ENCODE measurements at places on chromosomes 6 and 20.

DNA sequence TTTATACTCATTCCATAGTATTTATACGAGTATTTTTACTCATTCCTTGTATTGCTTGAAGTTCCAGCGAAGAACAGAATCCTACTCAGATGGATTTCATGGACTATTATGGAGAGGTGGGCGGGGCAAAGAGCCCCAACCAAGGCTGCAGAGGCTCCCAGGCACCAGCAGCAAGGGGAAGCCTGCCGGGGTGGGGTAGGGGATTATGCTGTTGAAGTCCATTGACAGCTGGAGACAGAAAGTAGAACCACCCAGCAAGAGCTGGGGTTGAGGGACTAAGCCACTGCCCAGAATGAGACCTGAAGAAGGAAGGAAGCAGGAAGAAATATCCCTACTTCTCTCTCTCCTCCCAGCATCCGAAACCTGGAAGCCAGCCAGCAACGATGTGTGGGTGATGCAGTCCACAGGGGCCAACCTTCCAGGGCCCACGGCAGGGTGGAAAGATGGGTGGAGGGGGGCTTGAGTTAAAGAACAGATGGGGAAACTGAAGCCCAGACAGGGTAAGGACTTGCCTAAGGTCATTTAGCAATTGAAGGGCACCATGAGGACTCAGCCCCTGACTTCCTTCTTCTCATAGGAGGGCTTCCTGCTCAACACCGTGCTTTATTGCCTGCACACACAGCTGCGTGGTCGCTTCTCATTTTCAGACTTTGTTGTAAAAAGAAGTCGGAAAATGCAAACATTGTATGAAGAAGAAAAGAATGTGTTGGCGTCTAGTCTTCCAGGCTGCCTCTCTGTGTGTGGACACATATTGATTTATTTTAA is 18.3 kb upstream of the GTSF1L start:
- DNase-seq = no peak

DNA sequence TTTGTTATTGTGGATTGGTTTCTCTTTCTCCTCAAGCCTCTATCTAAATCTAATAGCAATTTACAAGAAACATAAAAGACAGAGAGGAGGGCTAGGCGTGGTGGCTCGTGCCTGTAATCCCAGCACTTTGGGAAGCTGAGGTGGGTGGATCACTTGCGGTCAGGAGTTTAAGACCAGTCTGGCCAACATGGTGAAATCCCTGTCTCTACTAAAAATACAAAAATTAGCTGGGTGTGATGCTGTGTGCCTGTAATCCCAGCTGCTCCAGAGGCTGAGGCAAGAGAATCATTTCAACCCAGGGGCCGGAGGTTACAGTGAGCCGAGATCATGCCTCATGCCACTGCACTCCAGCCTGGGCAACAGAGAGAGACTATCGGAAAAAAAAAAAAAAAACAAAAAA is 46.6 kb downstream of the SLC2A12 start:
- no peak for DNase-seq

DNA sequence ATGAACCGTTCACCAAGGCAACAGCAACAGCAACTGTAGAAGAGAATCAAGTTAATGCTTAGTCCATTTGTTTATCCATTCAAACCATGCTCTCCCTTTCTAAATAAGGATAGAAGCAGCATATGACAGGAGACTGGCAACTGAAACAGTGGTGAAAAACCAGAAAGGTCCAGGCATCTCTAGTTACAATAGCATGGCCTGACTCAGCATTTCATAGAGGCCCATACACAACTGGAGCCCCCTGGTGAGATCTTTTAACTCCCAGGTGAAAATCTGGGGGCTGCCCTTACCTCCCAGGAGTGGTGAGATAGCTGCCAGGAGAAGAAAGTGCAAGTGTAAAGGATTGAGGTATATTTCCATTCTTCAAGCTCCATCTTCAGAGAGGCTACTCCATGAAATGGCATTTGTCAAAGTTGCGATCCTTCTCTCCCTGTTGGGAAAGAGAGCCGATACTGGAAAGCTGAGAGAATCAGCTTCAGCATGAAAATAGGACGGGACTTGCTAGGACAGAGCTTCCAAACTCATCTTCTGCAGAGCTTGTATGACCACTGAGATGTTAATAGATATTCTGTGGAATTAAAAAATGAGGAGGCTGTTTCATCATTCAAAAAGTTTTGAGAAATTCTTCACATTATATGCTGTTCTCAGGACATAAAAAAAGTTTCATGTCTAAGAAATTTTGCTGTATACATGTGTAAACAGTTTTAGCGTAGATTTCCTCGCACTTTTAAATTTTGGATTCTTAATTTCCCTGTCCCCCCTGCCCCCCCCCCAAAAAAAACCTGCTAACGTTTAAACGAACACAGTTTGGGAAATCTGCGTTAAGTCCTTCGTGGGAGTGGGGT is 10.9 kb upstream of the SLC2A12 start:
- no peak for DNase-seq

GRCh38 chr6:106773522-106773921 is 144.1 kb downstream of the QRSL1 start:
- DNase-seq = no peak

GRCh38 chr6:100554228-100554627 is 89.5 kb upstream of the SIM1 start:
- DNase-seq = no peak

DNA sequence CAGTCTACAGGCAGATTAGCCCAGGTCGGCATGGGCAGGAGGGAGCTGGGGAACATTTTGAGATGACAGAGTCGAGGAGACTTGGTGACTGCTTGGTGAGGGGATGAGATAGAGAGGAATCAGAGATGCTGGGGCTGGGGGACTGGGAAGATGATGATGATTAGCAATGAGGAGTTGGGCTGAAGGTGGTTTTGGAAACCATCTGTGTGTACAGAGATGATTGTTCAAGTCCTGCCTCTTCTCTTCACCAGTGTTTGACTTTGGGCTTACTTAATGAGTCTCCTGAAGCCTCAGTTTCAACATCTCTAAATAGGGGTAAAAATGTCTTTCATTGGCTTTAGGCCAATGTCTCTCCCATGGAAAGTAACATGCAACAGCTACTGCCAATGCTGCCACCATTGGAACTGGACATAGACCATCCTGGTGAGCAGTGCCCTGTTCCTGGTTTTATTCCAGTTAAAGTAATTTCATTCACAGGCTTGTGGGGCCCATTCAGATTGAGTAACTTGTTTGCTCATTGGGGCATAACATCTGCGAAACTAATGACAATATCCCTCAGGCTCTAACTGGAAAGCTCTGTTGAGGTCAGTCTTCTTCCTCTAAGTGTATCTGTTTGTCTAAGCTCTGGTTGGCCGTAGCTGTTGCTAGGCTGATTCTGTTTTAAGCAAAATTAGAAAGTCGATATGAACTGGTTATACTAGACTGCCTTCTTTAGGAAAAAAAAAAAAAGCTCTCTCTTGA is 99.1 kb downstream of the ARMC2 start:
- DNase-seq = no peak

DNA sequence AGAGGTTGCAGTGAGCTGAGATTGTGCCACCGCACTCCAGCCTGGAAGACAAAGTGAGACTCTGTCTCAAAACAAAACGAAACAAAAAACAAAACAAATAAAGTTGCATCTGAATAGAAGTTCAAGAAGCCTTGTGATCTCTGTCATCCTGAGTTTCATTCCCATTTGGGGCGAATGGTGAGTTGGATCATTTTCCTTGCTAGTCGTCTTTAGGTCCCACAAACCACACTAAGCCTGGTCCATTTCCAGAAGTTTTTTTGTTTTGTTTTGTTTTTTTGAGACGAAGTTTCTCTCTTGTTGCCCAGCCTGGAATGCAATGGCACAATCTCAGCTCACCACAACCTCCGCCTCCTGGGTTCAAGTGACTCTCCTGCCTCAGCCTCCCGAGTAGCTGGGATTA is 33.8 kb downstream of the ZNF217 start:
- DNase-seq = no peak

GRCh38 chr6:75344455-75344854 is 59.9 kb upstream of the TMEM30A start:
- DNase-seq = no peak

DNA sequence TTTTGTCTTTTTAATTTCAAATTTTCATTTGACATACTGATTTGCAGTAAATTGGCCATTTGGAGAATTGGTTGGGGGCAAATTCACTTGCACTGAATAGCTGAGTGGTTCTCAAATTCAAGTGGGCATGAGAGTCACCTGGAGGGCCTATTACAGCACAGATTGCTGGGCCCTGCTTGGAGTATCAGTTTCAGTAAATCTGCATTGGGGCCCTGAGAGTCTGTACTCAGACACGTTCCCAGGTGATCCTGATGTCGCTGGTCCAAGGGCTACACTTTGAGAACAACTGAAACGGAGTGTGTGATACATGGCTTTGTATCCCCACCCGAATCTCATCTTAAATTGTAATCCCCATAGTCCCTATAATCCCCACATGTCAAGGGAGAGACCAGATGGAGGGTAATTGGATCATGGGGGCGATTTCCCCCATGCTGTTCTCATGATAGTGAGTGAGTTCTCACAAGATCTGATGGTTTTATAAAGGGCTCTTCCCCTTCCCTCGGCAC is 115.9 kb downstream of the KLHL32 start:
- DNase-seq = no peak

DNA sequence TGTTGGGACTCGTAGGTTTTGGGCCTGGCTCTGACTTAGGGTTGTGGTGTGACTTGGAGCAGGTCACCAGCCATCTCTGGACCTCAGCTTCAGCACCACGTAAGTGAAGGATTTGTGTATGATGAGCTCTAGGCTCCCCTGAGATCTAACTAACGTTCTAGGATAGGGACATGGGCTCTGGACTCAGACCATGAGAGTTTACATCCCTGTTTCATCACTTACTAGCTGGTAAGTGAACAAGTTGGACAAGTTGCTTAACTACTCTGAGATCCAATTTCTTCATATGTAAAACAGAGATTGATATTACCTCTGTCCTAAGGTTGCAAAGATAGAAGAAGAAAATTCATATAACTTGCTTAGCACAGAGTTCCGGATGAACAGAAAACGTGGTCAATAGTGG is 20.3 kb upstream of the PNPLA1 start:
- DNase-seq = no peak

GRCh38 chr6:90955246-90955645 is 368.4 kb upstream of the MAP3K7 start:
- DNase-seq = no peak

DNA sequence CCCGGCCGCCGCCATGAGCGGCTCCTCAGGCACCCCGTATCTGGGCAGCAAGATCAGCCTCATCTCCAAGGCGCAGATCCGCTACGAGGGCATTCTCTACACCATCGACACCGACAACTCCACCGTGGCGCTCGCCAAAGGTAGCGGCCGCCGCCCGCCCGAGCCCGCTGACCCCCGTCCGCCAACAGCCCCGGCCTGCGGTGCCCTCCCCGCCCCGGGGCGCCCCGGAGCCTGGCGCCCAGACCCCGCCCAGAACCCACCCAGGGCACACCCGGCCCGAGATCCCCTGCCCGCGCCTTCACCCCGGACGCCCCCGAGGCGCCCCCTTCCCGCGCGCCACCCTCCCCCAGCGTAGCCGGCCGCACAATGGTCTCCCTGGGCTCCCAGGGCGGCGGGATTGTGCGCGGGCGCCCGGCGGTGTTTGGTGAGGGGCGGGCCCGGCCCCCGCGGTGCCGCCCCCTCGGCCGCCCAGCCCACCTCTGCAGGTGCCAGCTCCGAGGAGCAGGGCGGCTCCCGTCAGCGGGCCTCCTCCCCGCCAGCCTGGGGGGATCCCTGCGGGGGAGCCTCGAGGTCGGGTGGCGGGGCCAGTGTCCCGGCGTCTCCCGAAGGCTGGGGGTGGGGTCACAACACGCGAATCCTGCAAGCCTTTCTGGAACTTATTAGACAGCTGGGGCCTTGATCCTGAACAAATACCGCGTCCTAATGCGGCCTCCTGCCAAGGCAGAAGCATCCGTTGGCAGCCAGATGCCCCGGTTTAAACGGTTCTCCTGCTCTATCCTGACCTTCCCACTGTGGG is 577 bp downstream of the LSM14B start:
- DNase-seq = no peak

- DNase-seq = no peak
Observed at GRCh38 chr20:4961746-4962145, 39.6 kb downstream of the SLC23A2 start.

GRCh38 chr6:81436990-81437389 is 315.5 kb downstream of the TENT5A start:
- DNase-seq = no peak

DNA sequence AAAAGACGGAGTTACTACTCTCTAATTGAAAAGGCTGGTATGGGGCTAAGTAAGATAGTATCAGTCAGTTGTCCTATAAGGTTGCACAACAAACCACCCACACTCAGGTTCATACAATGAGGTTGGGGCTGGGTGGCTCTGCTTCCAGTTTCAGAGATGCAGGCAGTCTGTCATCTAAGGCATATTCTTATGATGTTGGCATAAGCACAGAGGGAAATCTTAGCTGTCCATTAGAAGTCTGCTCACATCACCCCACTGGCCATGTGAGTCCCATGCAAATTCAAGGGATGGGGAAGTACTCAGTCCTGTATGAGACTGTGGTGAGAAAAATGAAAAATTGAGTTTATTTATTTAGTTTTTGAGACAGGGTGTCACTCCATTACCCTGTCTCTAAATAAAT is 118.6 kb downstream of the LAMP5 start:
- DNase-seq = no peak

- DNase-seq = no peak
Observed at GRCh38 chr6:79525272-79526100, 11.7 kb downstream of the LCA5 start.

DNA sequence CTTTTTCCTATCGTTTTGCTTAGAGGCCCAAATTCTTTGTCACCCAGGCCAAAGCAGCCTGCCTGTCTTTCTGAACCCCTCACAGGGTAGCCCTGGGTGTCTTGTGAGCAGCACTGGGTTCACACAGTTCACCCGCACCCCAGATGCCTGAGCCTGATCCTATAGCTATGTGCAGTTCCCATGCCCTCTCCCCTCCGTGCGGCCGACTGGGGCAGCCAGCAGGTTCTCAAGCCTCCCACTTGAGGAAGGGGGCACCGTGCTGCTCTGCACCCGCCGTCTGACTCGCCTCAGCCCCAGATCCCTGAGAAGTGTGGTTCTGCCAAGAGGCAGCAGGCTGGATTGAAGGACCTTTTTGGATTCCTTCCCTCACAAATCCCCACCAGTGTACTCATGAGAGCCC is 89.0 kb downstream of the PSMB1 start:
- DNase-seq = no peak

DNA sequence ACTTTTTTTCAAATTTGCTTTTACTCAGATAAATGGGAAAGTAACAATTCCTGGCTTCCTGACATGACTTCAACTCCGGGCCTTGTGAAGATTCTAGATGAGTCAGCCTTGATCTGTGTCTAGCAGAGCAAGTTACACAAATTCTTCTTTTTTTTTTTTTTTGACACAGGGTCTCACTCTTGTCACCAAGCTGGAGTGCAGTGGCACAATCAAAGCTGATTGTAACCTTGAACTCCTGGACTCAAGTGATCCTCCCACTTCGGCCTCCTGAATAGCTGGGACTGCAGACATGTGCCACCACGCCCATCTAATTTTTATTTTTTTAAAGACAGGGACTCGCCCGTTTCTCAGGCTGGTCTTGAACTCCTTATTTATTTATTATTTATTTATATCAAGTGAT is 7.3 kb upstream of the ARHGAP18 start:
- no peak for DNase-seq

DNA sequence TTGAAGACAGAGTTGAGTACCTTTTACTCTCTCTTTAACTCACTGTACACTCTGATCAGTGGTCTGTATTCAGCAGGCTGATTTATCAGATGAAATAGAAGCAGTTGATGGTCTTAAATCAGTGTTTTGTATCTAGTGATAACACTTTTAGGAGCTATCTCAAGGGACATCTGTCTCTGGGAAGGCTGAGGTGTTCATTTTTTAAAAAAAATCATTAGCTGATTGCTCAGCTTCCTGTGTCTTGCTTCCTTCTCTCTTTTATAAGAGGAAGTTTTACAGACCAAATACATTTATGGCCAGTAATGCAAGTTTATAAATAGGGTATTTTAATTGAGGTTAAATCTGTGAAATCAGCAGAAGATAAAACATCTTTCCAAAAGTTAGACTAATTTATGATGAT is 12.0 kb upstream of the CCDC170 start:
- no peak for DNase-seq

Data from stimulated activated CD4-positive, alpha-beta T cell treated with anti-CD3 and anti-CD28 coated beads, Interleukin-4, amount 100 ng/mL, for 48 hours (primary cell).